ENCODE measurements at places on chromosomes 13 and 19. TPM values are rescaled to one million over a fixed set of nuclear protein-coding genes. Genes with fewer than 3 reads are reported as not detected.

DNA sequence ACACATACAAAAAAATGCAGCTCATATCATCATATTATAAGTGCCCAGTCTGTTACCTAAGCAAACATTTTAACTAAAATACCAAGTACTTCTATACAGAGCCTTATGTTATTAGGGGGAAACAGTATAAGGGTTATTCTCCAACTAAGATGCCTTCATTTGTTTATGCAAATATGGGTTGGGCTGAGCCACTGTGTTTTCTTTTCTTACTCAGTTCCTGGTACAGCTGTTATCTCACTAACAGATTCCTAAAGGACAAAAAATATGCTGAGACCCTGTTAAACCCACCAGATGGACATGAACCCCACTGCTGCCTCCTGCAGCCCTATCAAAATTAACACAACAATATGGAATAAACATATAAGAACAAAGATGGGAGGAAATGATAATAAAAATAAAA lies 34.5 kb upstream of the SMAD9 start:
- no peak for DNase-seq

DNA sequence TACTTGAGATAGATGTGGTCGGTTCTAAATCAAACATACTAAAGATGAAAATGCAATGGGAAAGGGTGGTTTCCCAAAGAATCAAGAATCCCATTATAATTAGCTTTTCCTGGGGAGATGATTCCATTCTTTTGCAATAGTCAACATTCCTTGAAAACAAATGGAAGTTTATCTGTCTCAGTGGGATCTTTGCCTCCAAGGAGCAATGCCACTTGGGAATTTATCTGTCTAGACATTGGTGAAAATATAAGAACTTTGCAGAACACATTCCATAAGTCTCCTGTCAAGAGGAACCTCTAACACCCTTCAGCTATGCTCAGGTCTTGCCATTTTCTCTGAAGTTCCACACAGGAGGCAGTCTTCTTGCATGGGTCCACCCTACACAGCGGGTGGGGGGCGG lies 152.5 kb downstream of the KCTD12 start:
- DNase-seq, result no peak

GRCh38 chr13:51929699-51930098 lies 67.9 kb downstream of the CCDC70 start:
- DNase-seq, result no peak

Gene SYT3
- total RNA-seq, result 0.04 TPM

DNA sequence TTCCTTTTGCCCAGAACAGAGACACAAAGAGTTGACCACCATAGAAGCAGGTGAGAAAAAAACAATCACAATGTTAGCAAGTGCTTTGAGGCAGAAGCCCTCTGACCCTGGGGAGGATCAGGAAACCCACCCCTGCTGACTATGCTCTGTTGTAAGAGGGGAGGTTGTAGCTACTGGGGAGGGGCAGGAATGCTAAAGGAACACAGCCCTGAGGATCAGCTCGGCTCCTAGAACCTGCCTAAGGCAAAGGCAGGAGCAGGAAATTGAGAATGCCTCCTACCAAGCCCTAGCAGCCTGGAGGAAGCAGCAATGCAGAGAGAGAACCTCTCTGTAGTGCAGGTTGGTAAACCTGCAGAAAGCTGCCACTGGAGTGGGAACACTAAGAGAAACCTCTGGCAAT lies 624.0 kb upstream of the KLF12 start:
- no peak for DNase-seq

- no peak for DNase-seq
Measured at GRCh38 chr19:48565090-48565489, 13.1 kb downstream of the SULT2B1 start.

DNA sequence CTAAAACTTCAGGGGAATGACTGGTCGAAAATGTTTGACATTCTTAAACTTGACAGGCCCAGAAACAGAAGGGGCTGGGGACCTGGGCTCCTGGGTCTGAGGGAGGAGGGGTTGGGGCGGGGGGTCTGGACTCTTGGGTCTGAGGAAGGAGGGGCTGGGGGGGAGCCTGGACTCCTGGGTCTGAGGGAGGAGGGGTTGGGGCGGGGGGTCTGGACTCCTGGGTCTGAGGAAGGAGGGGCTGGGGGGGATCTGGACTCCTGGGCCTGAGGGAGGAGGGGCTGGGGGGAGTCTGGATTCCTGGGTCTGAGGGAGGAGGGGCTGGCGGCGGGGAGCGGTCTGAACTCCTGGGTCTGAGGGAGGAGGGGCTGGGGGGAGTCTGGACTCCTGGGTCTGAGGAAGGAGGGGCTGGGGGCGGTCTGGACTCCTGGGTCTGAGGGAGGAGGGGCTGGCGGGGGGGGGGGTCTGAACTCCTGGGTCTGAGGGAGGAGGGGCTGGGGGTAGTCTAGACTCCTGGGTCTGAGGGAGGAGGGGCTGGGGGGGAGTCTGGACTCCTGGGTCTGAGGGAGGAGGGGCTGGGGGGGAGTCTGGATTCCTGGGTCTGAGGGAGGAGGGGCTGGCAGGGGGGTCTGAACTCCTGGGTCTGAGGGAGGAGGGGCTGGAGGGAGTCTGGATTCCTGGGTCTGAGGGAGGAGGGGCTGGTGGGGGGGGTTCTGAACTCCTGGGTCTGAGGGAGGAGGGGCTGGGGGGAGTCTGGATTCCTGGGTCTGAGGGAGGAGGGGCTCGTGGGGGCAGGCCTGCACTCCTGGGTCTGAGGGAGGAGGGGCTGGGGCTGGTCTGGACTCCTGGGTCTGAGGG lies 5.5 kb upstream of the KLK6 start:
- no peak for DNase-seq

Data from pulmonary artery endothelial cell (primary cell).